ENCODE measurements at places on chromosomes 7 and 10.
A peak's percentile ranks its signal among the peaks of the same experiment; 100 is the strongest.

DNA sequence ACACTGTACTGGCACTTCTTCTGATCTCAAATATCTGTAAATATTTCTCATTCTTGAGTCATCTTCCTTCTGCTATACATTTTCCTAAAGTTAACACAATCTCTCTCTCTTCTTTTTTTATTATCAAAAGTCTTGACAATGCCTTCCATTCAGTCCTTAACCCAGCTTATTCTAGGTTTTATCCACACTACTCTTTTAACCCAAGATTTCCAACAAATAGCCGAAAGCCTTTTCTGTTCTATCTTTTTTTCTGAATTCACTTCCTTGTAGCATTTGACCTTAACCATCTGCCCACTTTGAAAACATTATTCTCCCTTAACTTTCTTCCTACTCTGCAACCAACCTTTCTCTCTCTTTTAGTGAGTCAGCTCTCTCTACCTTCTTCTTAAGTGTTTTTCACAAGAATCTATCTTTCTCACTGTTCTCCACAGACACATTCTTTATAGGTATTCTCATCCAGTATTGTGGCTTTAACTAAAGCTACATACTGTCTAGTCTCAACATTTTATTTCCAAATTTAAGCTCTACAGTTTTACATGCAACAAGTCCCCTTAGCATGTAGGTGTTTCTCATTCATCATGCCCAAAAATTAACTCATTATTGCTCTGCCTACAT lies 915.6 kb downstream of the KCNMA1 start:
- no peak for DNase-seq

GRCh38 chr7:1914321-1914720 lies 244.2 kb downstream of the ELFN1 start:
- no peak for DNase-seq

GRCh38 chr7:29005406-29005805 lies 47.3 kb upstream of the TRIL start:
- DNase-seq = no peak

DNA sequence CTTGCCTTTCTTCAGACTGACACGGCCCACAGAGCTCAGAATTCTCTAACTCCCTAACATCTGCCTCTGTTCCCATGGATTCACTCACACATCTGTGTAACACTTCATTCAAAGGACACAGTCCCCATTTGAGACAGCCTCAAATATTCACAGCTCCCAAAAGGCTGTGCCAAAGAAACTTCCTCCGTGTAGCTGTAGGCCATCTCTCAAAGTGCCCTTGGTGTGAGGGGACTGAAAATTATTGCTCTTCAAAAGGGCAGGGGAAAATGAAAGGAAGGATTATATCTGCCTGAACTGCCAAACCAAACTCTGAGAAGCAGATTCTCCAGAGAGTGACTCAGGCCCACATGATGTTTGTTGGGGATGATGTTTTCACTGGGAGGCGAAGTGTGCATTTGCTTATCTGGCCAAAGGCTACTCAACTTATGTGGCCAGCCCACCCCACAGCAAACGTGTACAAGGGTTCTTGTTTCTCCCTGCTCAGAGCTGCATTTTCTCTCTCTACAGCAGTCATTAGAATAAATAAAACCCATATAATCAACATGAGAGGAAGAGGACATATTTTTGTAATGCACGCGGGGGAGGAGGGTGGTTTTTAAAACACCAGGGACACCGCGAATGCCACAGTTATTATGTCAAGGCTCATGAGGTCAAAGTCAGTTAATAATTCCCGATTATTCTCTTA lies 302.4 kb upstream of the NFE2L3 start:
- DNase-seq = no peak

DNA sequence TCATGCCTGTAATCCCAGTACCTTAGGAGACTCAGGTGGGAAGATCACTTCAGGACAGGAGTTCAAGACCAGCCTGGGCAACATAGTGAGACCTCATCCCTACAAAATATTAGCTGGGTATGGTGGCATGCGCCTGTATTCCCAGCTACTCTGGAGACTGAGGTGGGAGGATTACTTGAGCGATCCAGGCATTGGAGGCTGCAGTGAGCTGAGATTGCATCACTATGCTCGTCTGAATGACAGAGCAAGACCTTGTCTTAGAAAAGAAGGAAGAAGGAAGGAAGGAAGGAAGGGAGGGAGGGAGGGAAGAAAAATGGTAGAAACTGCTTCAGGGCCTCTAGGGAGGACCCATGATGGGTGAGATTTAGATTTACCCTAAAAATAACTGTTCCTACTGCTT lies 112.3 kb downstream of the SPDYE5 start:
- no peak for DNase-seq

DNA sequence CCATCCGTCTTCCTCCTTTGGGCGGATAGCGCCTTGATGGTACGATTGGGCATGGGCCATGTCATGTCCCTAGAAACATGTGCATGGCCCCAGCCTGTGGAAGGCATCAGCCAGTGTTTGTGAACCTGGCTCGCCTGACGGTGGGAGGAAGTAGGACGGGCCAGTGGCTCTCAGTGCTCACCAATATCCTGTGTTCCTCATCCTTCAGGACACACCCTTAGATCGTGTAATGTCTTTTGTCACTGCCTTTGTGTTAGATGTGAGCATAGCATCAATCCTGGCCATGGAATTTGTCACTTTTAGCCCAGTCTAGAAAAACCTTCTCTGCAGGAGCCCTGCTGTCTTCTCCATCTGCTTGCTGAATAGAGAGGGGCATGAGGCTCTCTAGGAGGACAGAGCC lies 77.6 kb downstream of the PFKFB3 start:
- DNase-seq = no peak

DNA sequence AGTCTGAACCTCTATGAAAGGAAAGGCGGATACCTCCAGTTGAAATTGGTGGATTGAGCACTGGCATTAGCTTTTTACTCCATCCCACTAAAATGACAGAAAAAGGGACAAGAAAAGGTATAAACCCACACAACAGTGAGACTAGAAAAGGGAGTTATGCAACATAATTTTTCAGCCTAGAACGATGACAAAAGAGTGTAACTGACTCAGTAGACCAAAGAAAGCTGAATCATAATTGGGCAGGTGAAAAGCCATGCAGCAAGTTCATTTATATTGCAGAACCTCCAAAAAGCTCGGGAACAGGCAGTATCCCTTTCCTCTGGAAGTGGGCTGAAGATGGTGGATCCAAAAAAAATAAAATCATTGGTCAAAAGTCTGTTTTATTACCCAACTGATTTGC lies 30.5 kb upstream of the ZCCHC24 start:
- DNase-seq = no peak

DNA sequence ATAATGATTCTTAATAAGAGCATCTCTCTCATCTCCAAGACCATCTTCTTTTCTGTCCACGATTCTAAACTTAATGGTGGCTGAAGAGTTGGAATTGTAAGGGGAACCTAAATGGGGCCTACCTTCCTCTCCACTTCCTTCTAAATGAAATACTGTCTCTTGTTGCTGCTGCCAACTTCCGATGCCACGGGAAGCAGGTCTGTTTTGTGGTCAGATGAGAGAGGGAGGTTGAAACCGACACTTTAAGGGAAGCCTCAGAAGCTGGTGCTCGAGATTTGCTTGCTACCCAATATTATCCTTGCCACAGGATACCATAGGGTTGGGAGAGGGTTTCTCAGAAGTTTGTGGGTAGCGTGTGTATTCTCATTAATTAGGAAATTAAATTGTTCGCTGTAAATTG lies 464.1 kb downstream of the SUGCT start:
- no peak for DNase-seq

DNA sequence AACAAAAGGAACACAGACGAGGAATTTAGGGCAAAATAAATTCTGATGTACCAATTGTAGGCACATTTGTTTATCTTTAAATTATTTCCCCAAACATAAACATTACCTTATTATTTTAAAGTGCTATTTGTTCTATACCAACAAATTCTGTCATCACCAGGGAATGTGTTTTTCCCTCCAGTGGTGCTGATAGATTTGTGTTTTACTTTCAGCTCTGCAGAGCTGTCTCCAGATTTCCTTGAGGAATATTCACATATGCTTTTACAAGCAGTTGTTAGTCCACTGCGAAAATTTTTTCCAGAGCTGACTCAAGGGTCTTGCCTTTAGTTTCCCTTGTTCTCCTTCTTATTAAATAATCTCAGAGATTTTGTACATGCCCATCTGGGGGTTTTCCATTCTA lies 362.8 kb downstream of the PHF14 start:
- no peak for DNase-seq

DNA sequence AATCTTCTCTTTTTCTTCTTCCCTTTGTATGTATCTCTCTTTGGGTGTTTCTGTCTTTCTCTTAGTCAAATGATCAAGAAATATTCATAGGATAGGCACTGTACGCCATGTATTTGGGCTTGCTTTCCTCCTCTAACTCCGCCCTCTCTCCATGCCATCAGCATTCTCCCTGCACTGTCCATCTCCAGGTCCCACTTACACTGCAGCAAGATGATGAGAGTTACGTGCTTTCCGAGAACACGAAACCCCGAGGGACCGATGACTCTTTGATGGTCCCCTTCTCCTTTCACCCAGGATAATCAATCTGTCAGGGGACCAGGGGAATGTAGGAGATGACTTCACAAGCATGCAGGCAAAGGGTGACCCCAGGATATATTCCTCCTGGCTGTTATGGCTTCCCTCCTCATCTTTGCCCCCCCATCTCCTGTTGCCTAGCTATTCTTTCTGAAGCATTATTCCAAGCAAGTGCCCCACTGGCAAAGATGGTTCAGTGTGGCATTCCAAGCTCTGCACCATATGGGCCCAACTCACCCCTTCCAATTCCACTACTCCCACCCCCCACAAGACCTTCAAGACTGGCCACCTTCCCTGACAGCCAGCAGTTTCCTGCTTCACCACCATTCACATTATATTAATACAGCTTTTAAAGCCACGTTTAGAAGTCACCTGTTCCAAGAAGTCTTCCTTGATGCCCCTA lies 40.0 kb downstream of the HIF1AN start:
- DNase-seq = no peak

DNA sequence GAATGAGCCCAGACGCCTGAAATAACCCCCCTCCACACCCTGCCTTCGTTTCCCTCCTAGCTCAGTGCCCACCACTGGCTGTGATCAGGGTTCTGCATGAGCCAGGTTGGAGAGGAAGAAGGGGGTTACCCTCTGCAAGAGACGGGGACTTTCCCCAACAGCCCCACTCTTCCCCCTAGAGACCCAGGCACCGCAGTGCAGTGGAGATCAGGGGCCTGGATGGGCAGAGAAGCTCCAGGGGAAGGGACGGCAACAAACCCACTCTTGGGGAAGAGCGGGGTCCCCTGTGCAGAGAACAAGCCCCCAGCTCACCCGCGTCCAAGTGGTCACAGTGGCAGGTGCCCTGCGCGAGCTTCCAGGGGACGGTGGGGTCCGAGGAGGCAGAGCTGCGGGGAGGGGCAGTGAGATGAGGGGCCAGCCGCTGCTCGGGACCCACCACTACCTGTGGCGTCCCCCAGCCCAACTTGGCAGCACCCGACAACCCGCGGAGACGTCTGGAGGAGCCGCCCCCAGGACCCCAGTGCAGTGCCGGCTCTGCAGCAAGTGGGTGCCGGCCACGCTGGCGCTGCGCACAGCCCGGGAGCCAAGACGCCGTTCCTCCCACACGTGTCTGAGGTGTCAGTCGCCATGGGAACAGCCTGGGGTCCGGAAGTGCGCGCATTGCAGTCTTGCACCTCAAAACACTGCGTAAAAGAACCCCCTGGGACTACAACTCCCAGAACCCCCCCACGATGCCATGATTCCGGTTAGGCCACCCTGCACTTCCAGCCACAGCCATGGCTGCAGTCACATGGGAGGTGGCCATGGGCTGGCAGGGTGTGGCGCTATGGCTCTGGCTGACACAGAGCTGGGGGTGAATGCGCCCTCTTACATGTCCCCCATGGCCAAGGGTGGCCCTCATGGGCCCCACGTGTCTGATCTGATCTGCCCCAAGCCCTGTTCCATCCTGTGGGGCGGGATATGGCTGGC lies 45.8 kb upstream of the WIPI2 start:
- peak; percentile 18 for DNase-seq

DNA sequence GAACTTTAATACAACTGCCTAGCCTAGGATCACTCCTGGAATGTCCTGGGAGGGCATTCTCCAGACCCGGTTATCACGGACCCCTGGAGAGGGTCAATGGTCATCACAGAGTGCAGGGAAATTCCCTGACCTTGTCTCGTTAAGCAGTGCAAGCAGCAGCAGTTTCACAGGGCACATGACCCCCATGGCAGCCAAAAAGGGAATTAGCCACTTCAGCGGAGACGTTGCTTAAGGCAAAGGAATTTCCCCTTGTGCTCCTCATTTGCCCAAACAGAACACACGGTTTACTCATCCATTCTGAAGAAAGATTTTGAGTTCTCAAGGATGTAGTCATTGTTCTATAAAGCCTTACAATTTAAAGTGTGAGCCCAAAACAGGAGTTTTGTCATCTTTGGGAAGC lies 260.3 kb downstream of the SNX13 start:
- DNase-seq = no peak

GRCh38 chr7:156021471-156021870 lies 209.2 kb upstream of the SHH start:
- no peak for DNase-seq

GRCh38 chr7:38929460-38930171 lies 20.6 kb upstream of the VPS41 start:
- no peak for DNase-seq

DNA sequence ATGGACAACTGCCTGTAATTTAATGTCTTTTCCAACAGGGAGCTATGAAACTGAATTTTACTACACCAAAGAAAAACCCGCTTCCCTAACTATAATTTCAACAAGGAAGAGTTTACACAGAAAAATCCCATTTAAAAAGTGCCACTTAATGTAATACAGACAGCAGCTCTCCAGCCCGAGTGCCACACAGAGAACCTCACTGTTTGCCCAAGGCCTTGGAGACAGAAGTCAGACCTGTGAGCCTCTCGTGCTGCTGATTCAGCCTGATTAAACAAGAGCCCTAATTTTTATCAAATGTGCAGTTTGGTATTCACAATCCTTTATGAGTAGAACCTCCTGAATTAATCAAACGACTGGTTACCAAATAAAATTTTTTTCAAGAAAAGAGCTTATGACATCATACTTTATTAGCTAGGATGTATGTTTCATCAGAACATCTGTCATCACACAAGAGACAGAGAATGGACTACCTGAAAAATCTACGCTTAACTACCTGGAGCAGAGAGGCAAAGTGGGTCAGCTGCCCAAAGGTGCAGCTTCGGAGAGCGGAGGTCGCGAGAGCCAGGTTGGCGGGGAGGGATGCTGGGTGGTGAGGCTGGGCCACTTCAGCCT lies 543.6 kb downstream of the SDK1 start:
- no peak for DNase-seq

DNA sequence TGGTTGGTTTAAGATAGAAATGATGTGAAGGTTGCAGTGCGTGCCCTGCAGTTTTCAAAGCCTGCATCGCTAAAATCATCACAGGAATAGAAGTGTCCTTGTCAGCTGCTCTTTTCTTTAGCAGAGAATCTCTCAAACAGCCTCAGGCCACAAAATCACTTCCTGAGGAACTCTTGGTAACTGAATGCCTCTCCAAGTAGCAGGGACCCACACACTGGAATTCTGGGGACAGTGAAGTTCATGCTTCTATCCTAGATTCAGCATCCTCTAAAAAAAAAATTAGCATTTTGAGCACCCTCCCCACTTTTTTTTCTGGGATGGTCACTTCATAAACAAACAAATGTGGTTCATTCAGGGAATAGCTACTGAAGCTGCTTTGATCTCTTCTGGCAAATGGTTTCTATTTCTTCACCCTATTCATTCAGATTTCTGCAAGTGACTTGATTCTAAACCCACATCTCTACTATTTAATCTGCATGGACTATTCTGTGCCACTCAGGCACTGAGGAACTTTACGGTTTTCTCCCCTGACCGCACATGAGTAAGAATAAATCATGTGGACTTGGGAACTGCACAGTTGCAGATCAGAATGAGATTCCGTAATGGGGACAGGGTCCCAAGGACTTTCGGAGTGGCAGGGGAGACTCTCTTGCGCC lies 306.9 kb downstream of the FRMD4A start:
- DNase-seq = no peak
